RWPE1 (cell line): ENCODE measurements at places on chromosomes 11 and 22.

GRCh38 chr22:25847451-25847850 lies 105.5 kb downstream of the MYO18B start:
- DNase-seq: no peak

- DNase-seq: no peak
Observed at GRCh38 chr22:44395118-44396005, 82.6 kb upstream of the SHISAL1 start.

DNA sequence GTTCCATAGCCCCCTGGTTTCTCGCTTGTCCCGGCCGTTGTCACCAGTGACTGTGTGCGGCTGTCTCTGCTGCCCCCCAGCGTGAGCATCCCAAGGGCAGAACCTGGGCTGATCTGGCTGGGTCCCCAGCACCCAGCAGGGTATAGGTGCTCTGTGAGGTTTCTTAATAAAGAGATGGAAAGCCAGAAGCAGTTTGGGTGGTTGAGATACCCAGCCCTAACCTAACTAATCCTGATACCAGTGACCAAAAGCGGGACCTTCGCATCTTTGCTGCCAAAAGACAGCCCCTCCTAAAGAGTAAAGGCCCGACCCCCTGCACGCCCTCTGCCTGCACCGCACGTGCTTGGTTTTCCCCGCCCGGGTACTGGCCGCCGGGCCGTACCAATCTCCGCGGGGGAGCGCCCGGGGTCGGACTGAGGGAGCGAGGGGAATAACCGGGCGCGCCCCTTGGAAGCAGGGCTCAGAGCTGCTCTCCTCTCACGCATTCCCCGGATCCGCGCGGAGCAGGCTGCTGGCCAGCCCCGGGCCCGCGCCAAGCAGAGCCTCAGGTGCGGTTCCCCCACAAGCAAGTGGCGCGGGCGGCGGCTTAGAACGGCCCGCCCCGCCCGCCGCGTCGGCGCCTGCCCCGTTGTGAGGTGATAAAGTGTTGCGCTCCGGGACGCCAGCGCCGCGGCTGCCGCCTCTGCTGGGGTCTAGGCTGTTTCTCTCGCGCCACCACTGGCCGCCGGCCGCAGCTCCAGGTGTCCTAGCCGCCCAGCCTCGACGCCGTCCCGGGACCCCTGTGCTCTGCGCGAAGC lies at the start of gene DGAT2:
Gene DGAT2, plus strand, starts transcription at position 667 of the 797 bp plus-strand sequence. CDS start 214 bp downstream, outside the sequence.
- peak; percentile 79 for DNase-seq

- no peak for DNase-seq
Observed at GRCh38 chr22:44328326-44328725, 15.6 kb upstream of the SHISAL1 start.

DNA sequence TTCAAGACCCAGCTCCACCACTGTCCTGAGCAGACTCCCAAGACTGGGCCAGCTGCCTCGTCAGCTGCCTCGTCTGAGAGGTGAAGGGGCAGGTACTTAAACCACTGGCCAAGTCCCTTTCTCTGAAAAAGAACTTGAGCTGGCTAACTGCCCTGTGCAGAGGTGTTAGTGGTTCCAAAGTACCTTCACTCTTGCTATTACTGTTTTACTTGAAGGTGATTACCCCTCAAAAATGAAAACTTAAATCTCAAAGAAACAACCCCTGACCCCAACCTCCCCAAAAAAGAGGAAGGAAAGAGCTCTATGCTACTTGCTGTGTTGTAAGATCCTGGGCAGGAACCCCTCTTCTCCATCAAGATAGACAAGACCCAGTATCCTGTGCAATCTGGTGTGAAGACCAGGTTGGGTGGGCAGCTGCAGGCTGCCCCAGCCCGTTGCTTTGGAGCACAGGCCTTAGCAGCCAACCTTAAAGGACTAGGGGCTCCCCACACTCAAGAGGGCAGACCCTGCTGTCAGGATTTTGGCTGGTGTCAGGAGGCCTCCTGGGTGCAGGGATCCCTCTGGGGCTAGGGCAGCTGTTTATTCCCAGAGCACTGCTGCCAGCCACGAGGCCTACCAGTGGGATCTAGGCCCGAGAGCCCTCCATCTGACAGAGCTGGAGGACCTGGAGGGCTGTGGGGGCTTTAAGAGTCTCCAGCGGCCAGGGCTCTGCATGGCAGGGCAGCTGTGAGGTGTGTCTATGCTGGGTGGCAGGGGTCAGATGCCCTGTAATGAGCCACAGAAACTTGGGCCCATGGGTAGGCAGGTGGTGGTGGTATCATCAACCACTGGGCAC lies 13.0 kb downstream of the GUCD1 start:
- DNase-seq: no peak

DNA sequence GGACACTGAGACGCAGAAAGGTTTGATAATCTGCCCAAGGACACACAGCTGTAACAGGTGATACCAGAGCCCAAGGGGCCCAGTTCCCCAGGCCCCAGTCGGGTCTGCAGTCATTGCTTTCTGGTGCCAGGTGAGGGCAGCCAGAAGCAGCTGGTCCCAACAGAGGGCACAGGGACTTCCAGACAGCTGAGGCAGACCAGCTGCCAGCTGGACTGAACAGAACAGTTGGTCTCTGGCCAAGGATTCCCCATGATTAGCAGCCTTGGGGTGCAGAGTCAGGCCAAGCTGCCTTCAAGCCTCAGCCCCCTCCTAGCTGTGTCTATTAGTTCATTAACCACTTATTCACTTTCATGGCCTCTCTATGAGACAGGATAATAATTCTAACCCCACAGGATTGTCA lies 105.6 kb downstream of the RRAS2 start:
- DNase-seq: no peak

DNA sequence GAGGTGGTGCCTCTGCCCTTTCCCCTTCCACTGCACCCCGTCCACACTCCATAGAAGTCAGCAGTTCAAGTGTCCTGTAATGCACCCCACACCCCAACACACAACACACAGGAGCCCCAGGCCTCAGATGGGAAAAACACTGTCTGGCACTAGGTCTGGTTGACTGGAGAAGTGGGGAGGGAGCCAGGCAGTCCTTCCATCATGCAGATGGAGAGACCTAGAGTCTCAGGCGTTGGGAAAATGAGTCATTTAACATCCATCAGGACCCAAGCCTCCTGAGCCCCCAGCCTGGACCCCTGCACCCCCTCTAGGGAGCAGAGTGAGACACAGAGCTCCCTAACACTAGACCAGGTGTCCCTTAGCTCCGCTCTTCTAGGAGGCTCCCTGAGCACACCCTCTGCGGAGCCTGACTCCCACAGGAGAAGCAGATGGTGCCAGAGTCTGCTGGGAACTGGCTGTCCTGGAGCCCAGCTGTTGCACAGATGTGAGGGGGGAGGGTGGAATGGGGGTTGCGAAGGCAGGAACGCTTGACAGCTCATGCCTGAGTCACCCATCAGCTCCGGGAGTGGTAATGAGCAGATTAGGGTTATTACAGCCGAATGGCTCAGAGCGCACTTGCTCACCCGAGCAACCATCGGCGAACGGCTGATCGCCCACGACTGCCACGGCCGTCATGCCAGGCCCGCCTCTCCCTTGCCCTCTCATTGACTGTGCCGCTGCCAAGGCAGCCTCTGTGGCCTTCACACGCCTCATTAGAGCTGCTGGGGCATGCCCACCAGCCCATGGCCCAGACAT lies 22.1 kb upstream of the SYT7 start:
- peak; percentile 98 for DNase-seq

DNA sequence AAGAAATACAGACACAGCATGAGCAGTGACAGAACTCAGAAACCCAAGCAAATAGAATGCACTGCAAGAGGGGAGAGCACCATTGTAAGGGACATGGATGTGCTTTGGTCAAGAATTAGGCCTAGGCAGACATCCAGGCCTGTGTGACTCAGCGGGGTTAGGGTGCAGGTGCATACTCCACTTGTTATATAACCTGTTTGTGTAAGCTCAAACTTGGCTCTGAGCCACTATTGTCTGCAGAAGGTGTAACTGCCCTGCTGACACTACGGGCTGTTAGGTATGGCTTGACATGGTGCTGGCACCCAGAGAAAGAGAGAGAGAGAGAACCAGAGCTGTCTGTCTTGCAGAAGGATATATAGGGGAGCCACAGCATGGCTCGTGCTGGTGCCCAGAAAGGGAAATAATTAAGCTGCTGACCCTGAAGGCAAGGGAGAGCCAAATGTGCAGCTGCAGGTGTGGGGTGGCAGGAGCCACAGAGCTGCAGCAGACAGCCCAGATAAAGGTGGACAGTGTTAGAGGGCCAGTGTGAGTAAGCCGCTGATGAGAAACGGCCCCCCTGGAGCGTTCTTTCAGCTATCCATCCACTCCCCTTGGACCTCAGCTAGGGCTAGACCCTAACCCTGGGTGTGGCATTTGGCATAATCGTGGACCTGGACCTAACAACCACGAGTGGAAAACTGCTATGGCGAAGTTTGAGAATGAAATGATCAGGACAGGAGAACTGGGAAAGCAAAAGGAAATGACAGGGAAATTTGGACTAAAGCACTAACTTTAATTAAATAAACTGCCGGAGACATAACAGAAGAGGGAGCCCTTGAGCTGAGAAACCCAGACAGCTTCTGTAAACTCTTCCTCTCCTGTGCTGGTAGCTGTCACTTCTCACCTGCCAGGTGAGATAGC lies 253.0 kb upstream of the CCDC179 start:
- peak; percentile 44 for DNase-seq

DNA sequence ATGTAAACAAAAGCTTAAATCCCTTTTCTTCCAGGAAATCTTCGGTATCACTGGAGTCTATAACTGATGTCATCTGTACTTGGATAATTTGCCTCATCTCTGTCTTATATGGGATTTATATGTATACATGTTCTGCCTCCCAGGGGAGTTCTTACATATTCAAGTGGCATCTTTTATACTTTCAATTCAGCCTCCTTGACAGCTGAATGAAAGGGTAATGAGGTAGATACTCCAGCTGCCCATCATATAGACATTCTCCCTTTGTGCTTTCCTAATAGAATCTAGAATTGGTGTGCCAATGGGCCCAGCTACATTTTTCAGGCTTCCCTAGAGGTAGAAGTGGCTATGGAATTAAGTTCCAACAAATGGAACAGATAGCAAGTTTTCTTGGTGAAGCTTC lies 223.8 kb downstream of the LRRC4C start:
- DNase-seq: no peak

GRCh38 chr11:122107045-122107444 lies 9.0 kb downstream of the BLID start:
- no peak for DNase-seq

- no peak for DNase-seq
Observed at GRCh38 chr22:35380013-35380412, 883 bp upstream of the HMOX1 start.

DNA sequence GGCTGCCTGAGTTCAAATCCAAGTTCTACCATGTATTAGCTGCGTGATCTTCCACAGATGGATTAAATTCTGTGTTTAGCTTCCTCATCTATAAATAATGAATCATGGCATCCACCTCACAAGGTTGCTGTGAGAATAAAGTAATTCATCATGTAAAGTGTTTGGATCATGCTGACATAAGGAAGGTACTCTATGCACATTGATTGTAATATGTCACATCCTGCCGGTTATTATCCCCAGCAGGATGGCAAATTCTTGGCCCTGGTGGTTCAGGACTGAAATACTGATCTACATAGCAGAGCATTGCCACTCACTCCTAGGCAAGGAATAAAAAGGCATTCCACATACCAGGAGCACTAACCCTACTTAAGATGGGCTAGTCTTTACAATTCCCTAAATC lies 40.8 kb downstream of the LGR4 start:
- no peak for DNase-seq

GRCh38 chr11:117917591-117918151 lies 11.5 kb downstream of the TMPRSS13 start:
- DNase-seq: no peak

DNA sequence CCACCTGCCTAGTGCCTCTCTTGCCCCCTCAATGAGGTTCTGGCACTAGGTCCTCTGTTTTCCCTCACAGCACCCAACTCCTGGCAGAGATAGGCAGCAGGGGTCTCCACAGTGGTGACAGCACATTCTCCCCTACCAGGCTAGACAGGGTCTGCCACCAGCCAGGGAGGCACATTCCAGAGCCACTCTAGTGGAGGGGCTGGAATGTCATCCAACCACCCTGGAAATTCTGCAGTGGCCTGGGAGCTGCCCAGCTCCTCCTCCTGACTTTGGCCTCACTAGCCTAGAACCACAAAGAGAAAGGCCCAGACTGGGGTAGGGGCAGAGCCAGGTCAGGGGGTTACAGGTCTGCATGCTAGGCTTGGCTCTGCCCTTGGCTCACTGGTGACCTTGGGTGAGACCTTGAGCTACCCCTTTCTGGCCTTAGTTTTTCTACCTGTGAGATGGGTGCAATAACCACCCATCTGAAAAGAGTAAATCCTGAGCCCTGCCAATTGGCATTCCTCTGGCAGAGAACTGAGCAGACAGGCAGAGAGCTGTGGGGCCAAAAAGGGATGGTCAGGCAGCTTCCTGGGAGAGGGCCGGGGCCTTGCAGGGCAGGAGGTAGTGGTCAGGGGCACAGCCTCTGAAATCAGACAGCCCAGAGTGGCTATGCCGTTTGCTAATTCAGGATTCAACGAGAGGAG lies 7.1 kb downstream of the P2RY2 start:
- DNase-seq: no peak
